ENCODE measurements at places on chromosomes 2 and 18. TPM values are rescaled to one million over a fixed set of nuclear protein-coding genes. Genes with fewer than 3 reads are reported as not detected.

DNA sequence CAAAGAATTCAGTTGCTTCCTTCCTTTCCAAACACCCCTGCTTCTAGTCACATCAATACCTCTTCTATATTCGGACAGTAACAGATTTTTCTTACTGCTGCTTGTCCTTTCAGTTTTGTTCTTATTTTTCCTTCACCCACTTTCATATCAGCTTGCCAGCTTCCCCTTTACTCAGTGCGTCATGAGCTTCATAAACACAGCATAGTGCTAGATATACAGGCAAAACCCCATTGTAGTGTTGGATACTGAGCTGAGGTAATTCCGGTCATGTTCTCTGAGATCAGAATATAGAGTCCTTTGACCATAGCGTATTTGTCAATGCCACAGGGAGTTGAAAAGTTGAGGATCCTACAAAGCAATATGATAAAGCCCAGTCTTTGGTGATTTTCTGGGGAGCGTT, 2.4 kb downstream of the FARP2 start:
- DNase-seq, result no peak

DNA sequence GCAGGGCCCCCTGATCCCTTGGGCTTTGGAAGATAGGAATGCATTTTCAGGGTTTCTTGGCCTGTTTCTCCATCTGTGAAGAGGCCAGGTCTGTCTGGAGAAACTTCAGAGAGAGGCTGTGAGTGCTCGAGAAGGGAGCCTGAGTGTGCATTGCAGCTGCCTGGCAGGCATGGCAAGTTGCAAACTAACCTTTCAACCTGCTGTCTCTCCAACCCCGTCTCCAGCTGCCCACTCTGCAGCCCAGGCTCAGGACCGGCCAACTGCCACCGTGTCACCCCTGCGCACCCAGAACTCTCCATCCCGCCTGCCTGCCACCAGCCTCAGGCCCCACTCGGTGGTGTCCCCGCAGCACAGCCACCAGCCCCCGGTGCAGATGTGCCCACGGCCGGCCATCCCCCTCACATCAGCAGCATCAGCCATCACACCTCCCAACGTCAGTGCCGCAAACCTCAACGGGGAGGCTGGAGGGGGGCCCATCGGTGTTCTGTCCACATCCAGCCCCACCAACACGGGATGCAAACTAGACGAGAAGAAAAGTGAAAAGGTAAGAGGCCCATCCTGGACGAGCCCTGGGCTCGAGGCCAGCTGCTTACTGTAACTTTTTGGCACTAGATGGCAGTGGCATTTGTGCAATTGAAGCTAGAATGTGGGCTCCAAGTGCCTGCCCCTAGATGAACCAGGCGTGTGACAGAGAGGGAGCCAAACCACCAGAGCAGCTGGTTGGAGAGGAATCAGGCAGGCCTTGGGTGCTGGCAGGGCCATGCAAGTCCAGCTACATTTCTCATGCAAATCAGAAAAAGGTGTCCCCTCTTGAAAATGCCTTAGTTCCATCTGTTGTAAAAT, 164.6 kb downstream of the SEPTIN10 start:
- DNase-seq, result no peak

- DNase-seq, result no peak
Observed at GRCh38 chr2:88074150-88074549, 6.5 kb downstream of the SMYD1 start.

GRCh38 chr2:207087046-207087902, 78.5 kb downstream of the KLF7 start:
- no peak for DNase-seq

Gene DHRS9
- total RNA-seq, result 1.6 TPM

Gene EFHD1
- 0.13 TPM for total RNA-seq

Gene FOXD4L1
- 0.32 TPM for total RNA-seq

Measured in activated T-helper 1 cell treated with anti-CD3 and anti-CD28 coated beads, Interleukin-12 subunit alpha, Interleukin-12 subunit beta, Interleukin-2, Interleukin-4 antibody, amounts not matched to agents 30 ng/mL and 10 ng/mL and 1 ng/mL, durations not matched to agents 14 hours and 24 hours and 36 hours (primary cell).